ENCODE measurements at places on chromosomes 12 and 14. TPM values are rescaled to one million over a fixed set of nuclear protein-coding genes. Genes with fewer than 3 reads are reported as not detected.
A peak's percentile ranks its signal among the peaks of the same experiment; 100 is the strongest.

- no peak overlapping the region for H3K4me3 ChIP-seq
- H3K27ac ChIP-seq, result no peak overlapping the region
- peaks cover 13% of the 10 kb centered on the region for H3K4me1 ChIP-seq
These were observed 122.3 kb upstream of the DIO3 start for GRCh38 chr14:101439023-101439422.

- H3K4me3 ChIP-seq, result no peak overlapping the region
- no peak overlapping the region for H3K27ac ChIP-seq
These were observed 15.0 kb downstream of the MDM1 start for GRCh38 chr12:68317047-68317667.

- peaks cover 8% of the 10 kb centered on the region for H3K36me3 ChIP-seq
- H3K4me1 ChIP-seq, result peaks cover 29% of the 10 kb centered on the region
- peak overlapping the region; percentile 97 for H3K27ac ChIP-seq
- no peak for DNase-seq
These were observed 2.7 kb downstream of the PCNX4 start for GRCh38 chr14:60094306-60094897.

CMTM5 gene
- total RNA-seq, result not detected

OR4K1 gene
- not detected for total RNA-seq

GRCh38 chr14:23327947-23328744 lies 6.9 kb downstream of the PABPN1 start:
- no peaks in the 10 kb centered on the region for H3K27me3 ChIP-seq
- DNase-seq, result peak; percentile 70
- peaks cover 11% of the 10 kb centered on the region for H3K4me1 ChIP-seq
- no peak overlapping the region for H3K4me3 ChIP-seq
- H3K27ac ChIP-seq, result no peak overlapping the region

GPRC5A gene
- total RNA-seq, result 108 TPM

RDH16 gene
- 1.3 TPM for total RNA-seq

DNA sequence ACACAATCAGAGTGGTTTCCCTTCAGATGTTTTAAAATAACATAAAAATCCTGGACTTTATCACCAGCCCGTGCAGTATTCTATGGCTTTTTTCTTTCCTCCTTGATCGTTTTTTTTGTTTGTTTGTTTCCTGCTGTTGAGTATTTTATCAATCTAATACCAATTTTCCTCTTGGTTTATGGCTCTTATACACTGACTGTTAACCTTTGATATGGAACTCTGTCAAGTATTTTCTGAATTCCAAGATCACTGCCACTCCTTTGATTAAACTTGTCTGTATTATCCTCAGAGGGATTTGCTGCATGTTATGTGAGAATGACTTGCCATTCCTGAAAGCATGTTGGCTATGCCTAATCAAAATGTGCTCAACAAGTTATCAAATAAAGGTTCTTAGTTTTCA lies 88.4 kb downstream of the PELI2 start:
- H3K4me1 ChIP-seq, result peaks cover 9% of the 10 kb centered on the region
- H3K27me3 ChIP-seq, result peaks cover 1% of the 10 kb centered on the region
- no peak overlapping the region for H3K4me3 ChIP-seq
- no peak overlapping the region for H3K27ac ChIP-seq
- DNase-seq, result no peak

DNA sequence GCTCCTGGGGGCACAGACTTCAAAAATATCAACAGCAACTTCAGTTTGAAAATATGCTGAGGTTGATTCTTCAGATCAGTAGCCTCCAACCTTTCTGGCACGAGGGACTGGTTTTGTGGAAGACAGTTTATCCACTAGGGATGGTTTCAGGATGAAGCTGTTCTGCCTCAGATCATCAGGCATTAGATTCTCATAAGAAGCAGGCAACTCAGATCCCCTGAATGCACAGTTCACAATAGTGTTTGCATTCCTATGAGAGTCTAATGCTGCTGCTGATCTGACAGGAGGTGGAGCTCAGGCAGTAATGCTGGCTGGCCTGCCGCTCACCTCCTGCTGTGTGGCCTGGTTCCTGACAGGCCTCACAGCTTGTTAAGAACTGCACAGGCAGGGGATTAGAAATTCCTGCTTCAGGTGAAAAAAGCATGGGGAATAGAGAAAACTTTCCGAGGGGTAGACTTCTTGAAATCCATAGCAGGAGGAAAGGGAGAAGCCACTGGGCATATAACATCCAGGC lies 12.8 kb downstream of the EPYC start:
- peaks cover 23% of the 10 kb centered on the region for H3K4me1 ChIP-seq
- H3K4me3 ChIP-seq, result no peak overlapping the region
- no peaks in the 10 kb centered on the region for H3K27me3 ChIP-seq

DNA sequence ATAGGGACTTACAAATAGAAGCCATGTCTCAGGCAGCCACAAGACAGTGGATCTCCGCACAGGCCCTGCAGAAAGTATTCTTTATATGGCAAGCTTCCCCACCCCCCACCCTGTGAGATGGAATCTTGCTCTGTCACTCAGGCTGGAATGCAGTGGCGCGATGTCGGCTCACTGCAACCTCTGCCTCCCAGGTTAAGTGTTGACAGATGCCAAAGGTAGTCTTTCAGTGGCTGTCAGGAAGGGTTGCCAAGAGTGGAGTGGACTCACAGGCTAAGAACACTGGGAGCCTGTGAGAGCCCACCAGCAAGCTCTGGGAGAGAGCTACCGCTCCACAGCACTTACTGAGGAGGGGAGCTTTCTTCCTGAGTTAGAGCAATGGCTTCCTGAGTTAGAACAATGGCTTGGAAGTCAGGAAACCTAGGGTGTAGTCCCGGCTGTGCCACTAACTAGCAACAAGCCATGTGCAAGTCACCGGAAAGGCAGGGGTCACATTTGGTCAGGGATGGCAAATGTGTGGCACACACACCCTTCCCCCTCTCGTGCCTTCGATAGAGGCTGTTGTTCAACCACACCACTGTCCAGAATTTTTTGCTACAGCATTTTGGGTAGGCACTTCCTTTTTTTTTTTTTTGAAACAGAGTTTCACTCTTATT lies 2.6 kb downstream of the RNASE1 start:
- H3K27me3 ChIP-seq, result no peaks in the 10 kb centered on the region
- peaks cover 50% of the 10 kb centered on the region for H3K4me1 ChIP-seq
- peak overlapping the region; percentile 49 for H3K4me3 ChIP-seq
- H3K27ac ChIP-seq, result peak overlapping the region; percentile 95
- H3K36me3 ChIP-seq, result no peaks in the 10 kb centered on the region
- no peak for DNase-seq

TESPA1 gene
- 0.20 TPM for total RNA-seq

SLC38A4 gene
- total RNA-seq, result 0.11 TPM

PTCSC3 gene
- not detected for total RNA-seq

DNA sequence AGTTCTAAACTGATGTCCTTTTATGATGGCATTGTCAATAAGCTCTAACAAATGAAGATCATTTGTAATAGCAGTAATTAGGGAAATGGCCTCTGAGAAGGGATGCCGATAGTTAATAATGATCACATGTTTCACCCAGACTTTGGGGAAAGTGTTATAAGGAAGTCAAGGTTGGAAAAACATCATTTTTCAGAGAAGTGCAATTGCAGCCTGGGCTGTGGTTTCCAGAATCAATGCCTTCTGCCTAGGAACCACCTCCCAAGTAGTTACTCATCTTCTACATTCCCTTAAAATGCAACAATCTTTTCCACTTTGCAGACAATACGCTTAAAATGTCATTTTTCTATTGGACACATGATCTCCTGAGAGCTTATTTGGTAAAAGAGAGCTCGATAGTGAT lies 879 bp downstream of the EDDM3A start:
- H3K4me3 ChIP-seq, result no peak overlapping the region
- no peaks in the 10 kb centered on the region for H3K4me1 ChIP-seq
- no peak overlapping the region for H3K27ac ChIP-seq
- no peak for DNase-seq
- H3K36me3 ChIP-seq, result peaks cover 2% of the 10 kb centered on the region

DNA sequence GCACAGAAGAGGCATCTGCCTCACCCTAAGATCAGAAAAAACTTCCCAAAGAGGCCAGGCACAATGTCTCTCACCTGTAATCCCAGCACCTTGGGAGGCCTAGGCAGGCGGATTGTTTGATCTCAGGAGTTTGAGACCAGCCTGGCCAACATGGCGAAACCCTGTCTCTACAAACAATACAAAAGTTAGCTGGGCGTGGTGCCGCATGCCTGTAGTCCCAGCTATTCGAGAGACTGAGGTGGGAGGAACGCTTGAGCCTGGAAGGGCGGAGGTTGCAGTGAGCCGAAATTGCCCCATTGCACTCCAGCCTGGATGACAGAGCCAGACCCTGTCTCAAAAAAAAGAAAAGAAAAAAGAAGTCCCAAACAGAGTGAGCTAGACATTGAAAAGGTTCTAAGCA lies 4.5 kb downstream of the ZBTB1 start:
- no peak for DNase-seq
- no peaks in the 10 kb centered on the region for H3K27me3 ChIP-seq
- H3K27ac ChIP-seq, result peak overlapping the region; percentile 71
- H3K4me3 ChIP-seq, result no peak overlapping the region

GRCh38 chr14:100775351-100775830 lies 48.7 kb downstream of the DLK1 start:
- H3K4me1 ChIP-seq, result peaks cover 34% of the 10 kb centered on the region
- peaks cover 6% of the 10 kb centered on the region for H3K36me3 ChIP-seq
- DNase-seq, result no peak
- peak overlapping the region; percentile 94 for H3K27ac ChIP-seq
- no peak overlapping the region for H3K4me3 ChIP-seq

CLEC12A gene
- total RNA-seq, result not detected

DNA sequence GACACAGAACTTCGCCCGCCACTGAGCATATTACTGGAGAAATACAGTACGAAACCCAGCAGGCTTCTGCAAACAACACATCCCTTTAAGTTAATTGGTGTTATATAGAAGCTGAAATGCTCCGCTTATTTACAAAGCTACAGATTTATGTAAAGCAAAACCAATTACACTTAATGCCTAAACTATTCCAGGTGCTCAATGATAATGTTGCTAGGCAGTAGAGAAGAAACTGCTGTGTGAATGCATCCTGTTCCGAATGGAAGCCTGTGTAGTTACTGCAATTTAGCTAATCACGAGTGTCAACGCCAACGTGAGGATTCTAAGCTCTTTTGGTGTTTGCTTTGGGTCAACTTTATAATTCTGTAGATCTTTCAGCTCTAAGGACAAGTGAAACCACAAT lies 89.8 kb downstream of the SLC15A5 start:
- H3K4me3 ChIP-seq, result no peak overlapping the region
- H3K4me1 ChIP-seq, result peaks cover 8% of the 10 kb centered on the region
- H3K27me3 ChIP-seq, result peaks cover 11% of the 10 kb centered on the region
- H3K27ac ChIP-seq, result no peak overlapping the region
- H3K36me3 ChIP-seq, result no peaks in the 10 kb centered on the region

HAL gene
- total RNA-seq, result 1.6 TPM

DNA sequence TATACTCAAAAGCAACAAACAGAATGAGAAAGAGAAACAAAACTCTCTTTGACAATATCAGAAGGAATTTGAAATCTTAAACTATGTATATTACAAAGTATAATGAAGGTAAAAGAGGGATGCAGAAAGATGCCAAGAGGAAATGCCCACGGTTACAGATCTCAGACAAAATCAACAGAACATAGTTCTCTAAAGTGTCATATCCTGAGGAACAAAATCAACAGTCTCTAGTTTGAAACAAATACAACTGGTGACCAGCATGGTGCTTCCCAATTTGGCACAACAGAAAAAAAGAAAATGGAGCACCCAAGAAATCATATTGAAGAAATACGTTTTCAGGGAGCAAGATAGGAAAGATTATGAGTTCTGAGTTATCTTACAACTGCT lies 116.5 kb downstream of the METTL25 start:
- no peak overlapping the region for H3K4me3 ChIP-seq
- H3K4me1 ChIP-seq, result no peaks in the 10 kb centered on the region
- H3K27me3 ChIP-seq, result no peaks in the 10 kb centered on the region
- H3K27ac ChIP-seq, result no peak overlapping the region
- peaks cover 11% of the 10 kb centered on the region for H3K36me3 ChIP-seq

ZDHHC17 gene
- total RNA-seq, result 65.5 TPM

GRCh38 chr14:33709283-33709682 lies 241.6 kb downstream of the EGLN3 start:
- DNase-seq, result no peak
- H3K4me3 ChIP-seq, result no peak overlapping the region
- peaks cover 46% of the 10 kb centered on the region for H3K27me3 ChIP-seq

DNA sequence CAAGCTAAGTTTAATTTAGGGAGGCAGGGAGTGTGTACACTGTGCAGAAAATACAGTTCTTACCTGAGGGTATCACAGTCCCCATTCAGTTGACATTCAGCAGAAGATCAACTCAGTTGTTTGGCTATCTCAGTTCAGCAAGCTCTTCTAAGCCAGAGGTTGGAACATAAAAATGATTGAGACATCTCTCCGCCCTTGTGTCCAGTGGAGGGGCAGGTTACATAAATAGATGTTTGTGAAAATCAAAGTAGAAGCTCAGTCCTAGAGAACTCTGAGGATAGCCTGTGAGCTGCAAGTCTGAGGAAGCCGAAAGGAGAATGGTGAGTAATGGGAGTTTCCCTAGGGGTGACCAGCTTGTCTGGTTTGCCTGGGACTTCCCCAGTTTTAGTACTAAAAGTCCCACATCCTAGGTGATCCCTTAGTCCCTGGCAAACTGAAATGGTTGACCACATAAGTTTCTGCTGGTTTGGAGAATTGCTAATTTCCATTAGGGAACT lies 251.4 kb upstream of the ATP2B1 start:
- no peak overlapping the region for H3K4me3 ChIP-seq
- H3K27me3 ChIP-seq, result no peaks in the 10 kb centered on the region
- no peaks in the 10 kb centered on the region for H3K36me3 ChIP-seq
- H3K27ac ChIP-seq, result no peak overlapping the region
- peaks cover 7% of the 10 kb centered on the region for H3K4me1 ChIP-seq

APOLD1 gene
- 3.0 TPM for total RNA-seq

- H3K27me3 ChIP-seq, result no peaks in the 10 kb centered on the region
- H3K36me3 ChIP-seq, result no peaks in the 10 kb centered on the region
- no peak for DNase-seq
- peaks cover 10% of the 10 kb centered on the region for H3K4me1 ChIP-seq
- H3K4me3 ChIP-seq, result no peak overlapping the region
These were observed 96.3 kb downstream of the ST8SIA1 start for GRCh38 chr12:22238211-22238610.

- no peaks in the 10 kb centered on the region for H3K27me3 ChIP-seq
These were observed 33.6 kb upstream of the STRAP start for GRCh38 chr12:15848606-15849005.

DNA sequence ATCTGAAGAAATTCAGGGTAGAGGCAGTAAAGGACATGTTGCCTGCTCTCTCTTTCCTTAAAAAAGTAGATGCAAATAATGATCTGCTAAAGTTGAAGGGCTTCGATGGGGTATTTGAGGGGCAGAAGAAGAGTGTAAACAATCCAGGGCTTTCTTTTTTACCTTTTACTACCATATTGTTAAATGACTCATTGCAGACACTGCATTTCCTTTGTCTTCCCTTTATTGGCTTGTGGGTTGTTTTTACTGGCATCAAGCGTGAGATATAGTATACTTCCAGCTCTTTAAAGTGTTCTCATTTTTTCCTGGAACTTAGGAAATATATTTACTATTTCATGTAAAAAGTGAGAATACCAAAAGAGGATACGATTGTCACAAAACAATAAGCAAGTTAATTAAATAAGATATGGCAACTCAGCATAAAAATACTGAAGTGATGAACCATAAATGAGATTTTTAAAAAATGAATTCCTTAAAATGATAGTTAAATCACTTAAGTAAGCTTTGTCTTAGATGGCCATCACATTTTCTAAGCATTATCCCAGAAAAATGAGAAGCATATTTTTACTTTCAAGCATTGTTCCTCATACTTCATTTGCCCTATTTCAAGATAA lies 72.3 kb upstream of the KRAS start:
- H3K27ac ChIP-seq, result peak overlapping the region; percentile 90
- H3K36me3 ChIP-seq, result no peaks in the 10 kb centered on the region
- H3K27me3 ChIP-seq, result no peaks in the 10 kb centered on the region
- peaks cover 53% of the 10 kb centered on the region for H3K4me1 ChIP-seq

TSPAN19 gene
- 0.66 TPM for total RNA-seq
